ENCODE measurements at places on chromosomes 16 and 17.

DNA sequence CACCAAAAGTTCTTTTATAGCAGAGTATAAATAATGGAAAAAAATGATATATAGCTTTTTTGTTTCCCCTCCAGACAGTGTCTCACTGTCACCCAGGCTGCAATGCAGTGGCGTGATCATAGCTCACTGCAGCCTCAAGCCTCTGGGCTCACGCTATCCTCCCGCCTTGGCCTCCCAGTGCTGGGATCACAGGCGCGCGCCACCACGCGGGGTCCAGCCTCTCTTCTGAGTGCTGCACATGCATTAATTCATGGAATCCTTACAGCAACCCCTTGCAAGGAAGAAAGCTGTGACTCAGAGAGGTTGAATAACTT, 18.0 kb upstream of the ZNF629 start:
- no peak for DNase-seq

GRCh38 chr16:13982451-13982850, 62.5 kb downstream of the ERCC4 start:
- DNase-seq = no peak

GRCh38 chr16:87145181-87146176, 171.7 kb downstream of the C16orf95 start:
- no peak for DNase-seq

DNA sequence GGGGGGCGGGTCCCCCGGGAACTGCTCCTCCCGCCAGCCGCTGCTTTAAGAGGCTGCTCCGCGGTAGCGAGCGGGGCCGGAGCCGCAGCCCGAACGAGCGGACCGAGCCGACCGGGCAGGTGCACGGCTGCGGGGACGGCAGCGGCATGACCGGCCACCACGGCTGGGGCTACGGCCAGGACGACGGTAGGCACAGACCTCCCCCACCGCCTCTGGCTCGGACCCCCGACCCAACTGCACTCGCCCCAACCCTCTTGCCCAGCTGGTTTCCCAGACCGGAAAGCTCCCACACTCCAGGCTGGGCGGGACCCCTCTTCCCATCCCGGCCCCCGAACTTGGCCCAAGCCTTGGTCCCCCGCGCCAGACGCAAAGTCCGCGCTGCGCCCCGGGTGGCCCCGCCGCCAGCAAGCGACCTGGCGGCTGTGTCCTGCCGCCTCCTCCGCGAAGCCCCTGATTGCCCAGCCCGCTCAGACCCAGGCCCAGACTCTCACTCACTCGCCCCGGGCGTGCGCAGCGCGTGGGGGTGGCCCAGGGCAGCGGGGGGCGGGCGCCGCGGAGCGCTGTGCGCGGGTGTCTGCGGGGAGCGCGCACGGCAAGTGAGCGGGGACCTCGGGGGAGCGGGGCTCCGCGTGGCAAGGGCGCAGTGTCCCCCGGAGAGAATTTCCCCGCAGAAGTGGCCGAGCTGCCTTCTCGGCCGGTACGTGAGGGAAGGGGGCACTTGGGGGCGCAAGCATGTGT, at the start of gene CA7:
TSS of gene CA7 (plus strand) at position 73 of the 738 bp plus-strand sequence. CDS start at position 147, 74 bp downstream.
- DNase-seq = no peak

- no peak for DNase-seq
Observed at GRCh38 chr16:83653785-83654184, 154.0 kb upstream of the HSBP1 start.

- DNase-seq = no peak
Observed at GRCh38 chr17:22467720-22468119, 775.4 kb downstream of the KCNJ18 start.

DNA sequence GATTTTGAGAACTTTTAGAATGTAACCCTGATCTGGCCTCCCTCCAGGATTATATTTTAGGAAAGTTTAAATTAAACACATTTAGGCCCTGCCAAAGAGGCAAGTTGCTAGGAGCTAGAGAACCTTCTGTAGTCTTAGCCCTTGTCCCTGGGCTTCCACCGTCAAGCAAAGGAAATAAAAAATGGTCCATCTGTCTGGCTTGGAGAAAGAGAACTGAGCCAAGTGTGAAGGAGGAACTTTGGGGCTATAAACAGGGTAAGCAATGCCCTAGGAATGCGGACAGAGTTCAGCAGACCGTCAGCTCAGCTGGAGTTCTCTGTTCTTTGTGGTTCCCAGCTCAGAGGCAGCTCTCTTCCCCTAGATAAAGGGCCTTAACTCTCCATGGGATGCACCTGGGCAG, 29.6 kb downstream of the RCVRN start:
- no peak for DNase-seq

GRCh38 chr16:81842564-81843242, 63.6 kb downstream of the PLCG2 start:
- DNase-seq = no peak

DNA sequence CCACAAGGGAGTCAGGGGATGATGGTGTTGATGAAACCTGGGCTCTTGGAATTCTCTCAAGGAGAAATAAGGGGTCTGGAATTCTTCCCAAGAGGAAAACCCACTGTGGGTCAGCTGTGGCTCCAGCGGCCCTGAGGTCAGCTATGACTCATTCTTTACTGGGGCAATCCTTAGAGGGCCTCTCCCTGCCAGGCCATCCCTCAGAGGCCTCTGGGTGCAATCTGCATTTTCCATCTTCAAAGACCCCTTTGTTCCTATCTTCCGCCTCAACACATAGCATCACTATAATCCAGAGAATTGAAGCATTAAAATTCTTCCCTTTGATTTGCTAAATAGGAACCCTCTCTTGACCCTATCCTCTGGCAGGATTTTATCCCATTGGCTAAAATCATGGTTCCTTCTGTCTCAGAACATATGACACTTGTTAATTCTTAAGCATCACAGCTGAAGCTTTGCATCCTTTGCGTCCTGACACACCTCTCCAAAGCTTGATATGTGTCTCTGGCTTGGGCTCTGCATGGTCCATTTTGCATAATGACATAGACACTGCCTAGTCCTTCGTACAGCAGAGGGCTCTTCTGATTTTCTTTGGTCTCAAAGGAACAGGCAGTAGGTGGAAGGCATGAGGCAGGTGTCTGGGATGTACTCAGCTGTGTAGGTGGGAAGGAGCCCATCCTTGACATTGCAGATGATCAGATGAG, 4.4 kb upstream of the KRT37 start:
- DNase-seq = no peak

DNA sequence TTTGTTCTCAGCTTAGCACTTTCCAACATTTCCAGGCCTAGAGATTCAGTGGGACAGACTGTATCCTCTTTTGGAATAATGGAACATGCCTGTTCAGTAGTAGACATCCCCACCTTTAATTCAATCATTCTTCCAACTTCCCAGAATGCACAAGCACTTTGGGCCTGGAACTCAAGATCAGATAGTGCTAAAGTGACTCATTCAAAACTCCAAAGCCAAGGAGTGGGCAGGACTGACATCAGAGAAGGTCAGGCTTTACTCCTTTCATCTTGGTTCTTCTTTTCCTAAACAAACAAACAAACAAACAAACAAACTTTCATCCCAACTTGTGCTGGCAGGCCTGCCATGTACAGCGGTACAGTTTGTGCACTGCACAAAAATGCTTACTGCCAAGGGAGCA, 172.0 kb downstream of the AXIN2 start:
- DNase-seq = no peak

- no peak for DNase-seq
Observed at GRCh38 chr16:88706965-88707826, 893 bp downstream of the CTU2 start.

- DNase-seq = no peak
Observed at GRCh38 chr17:16940116-16940881, 31.6 kb downstream of the TNFRSF13B start.

- DNase-seq = no peak
Observed at GRCh38 chr17:62693616-62694409, 66.3 kb downstream of the MRC2 start.

DNA sequence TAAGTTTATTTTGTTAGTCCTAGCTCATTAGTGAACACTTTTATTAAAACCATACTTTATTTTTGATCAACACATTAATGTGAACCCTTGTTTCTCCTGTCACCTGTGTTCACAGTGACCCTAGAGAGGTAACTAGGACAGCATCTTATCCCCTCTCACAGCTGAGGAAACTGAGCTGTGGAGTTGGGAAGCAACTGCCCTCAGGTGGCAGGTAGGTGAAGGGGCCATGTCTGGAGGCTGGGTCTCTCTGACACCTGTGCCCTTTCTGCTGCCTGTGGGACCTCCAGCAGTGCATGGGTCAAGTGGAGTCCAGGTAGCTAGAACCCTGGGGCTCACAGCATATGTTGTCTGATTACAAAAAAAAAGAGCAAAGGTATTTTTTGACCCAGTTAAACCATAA, 22.9 kb upstream of the SLC12A3 start:
- DNase-seq = no peak

DNA sequence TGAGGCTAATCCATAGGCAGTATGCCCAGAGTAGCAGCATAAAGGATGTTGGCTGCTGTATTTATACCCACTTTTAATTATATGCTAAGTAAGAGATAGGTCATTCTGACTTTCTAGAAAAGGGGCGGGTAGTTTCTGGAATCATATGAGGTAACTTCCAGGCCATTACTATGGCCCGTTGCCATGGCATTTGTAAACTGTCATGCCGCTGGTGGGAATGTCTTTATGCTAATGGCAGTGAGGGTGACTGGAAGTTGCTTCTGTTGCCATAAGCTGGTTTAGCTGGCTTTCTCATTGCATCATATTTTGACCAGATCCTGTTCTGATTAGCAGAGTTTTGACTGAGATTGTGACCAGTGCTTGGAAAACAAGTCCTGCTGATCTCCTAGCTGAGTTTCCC, 929.6 kb upstream of the CDH8 start:
- DNase-seq = no peak

GRCh38 chr16:69855592-69855991, 93.5 kb downstream of the WWP2 start:
- DNase-seq = no peak

DNA sequence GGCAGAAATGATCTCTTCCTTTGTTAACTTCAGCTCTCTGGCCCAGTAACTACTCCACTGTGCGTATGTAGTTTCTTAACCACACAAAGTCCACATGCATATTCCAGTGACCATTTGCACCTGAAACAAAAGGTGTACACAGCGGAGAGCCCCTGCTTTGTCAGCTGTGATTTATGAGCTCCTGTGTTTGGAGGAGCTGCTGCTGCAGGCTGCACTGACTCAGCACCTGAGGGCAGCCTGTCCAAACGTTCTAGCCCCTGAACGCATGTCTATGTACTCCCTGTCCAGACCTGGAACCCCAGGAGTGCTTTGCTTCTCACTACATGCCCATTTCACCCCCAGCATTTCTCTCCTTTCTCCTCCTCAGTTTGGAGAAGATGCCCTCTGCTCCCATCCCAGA, 216.1 kb downstream of the ABCC12 start:
- no peak for DNase-seq

DNA sequence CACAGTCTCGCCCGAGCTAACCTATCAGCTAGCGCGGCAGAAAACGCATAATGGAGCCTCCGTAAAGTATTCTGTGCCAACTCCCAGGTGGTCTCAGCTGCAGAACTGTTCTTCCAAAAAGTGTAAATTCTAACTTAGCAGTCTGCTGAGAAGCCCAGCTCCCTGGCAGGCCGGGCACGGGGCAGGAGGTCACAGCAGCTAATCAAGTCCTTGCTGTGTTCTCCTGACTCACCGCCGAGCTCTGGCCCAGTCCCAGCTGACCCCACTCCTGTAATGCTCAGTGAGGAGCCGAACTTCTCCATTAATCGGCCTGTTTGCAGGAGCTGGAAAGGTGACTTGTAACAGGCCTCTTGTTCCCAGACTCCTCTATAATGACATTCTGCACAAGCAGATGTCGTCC, 193.3 kb downstream of the IRX3 start:
- no peak for DNase-seq

DNA sequence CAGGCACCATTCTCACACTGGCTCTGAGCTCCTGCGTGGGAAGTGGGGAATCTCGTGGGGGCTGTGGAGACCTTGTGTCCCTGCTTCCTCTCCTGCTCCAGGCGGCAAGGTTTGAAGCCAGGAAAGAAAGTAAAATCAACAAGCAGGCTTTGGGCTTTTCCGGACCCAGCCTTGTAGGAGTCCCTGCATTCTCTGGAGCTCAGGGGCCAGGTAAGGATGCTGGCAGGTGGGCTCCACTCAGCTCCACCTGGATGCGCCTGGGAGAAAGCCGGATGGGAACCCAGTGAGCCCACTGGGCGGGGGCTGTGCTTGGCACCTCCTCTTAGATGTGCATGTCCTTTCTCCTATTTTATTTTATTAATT, 362.5 kb downstream of the SEC14L1 start:
- DNase-seq = no peak

GRCh38 chr17:78174346-78174869, 6.0 kb downstream of the SYNGR2 start:
- DNase-seq = no peak

GRCh38 chr16:14131774-14132695, 60.9 kb downstream of the MRTFB start:
- no peak for DNase-seq

DNA sequence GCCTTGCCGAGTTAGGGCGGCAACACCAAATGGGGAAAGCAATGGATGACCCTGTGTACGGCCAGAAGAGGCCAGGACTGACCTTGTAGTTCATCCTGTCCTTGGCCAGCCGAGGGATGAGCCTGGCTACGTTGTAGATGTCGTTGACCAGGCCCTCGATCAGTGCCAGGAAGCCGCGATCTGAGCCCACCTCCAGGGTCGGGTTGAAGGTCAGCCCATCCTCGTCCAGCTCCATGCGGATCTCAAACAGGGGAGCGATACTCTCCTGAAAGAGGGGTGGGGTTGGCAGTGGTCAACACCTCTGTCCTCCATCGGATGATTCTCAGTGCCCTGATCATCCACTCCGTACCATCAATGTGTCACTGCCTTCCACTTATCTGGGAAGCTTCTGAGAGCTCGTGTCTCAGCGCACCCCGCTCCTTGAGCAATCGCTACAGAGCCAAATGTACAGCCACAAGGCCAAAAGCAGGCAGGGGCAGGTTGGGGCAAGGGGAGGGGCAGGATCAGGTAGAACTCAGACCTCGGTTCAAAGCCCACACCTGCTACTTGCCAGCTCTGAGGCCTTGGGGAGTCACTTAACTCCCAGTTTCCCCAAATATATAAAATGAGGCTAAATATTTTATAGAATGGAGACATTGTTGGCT, 39.9 kb downstream of the DNAH17 start:
- DNase-seq = no peak

- DNase-seq = no peak
Observed at GRCh38 chr16:83913245-83913633, 14.3 kb downstream of the MLYCD start.

All from NCI-H2107 (cell line).